ENCODE measurements at places on chromosomes 3 and 15. TPM values are rescaled to one million over a fixed set of nuclear protein-coding genes. Genes with fewer than 3 reads are reported as not detected.
A peak's percentile ranks its signal among the peaks of the same experiment; 100 is the strongest.

- H3K36me3 ChIP-seq, result no peaks in the 10 kb centered on the region
- H3K4me3 ChIP-seq, result no peak overlapping the region
- H3K27ac ChIP-seq, result no peak overlapping the region
- H3K27me3 ChIP-seq, result no peaks in the 10 kb centered on the region
- H3K4me1 ChIP-seq, result no peaks in the 10 kb centered on the region
Observed at GRCh38 chr3:58656631-58657030, 9.9 kb downstream of the FAM3D start.

The DNAJC17 gene
- total RNA-seq, result 14.7 TPM

- no peak overlapping the region for H3K27ac ChIP-seq
- no peaks in the 10 kb centered on the region for H3K27me3 ChIP-seq
- no peaks in the 10 kb centered on the region for H3K36me3 ChIP-seq
- no peak overlapping the region for H3K4me3 ChIP-seq
- DNase-seq, result no peak
- H3K4me1 ChIP-seq, result no peaks in the 10 kb centered on the region
Observed at GRCh38 chr3:25856902-25857518, 67.1 kb downstream of the OXSM start.

The TUSC7 gene
- total RNA-seq, result not detected

GRCh38 chr15:97929456-97930229 is 30.9 kb upstream of the ARRDC4 start:
- no peaks in the 10 kb centered on the region for H3K4me1 ChIP-seq
- no peak overlapping the region for H3K4me3 ChIP-seq
- H3K27ac ChIP-seq, result no peak overlapping the region
- DNase-seq, result peak; percentile 17
- H3K36me3 ChIP-seq, result no peaks in the 10 kb centered on the region

The SCN11A gene
- 0.11 TPM for total RNA-seq

The CNOT10 gene
- 13.4 TPM for total RNA-seq

DNA sequence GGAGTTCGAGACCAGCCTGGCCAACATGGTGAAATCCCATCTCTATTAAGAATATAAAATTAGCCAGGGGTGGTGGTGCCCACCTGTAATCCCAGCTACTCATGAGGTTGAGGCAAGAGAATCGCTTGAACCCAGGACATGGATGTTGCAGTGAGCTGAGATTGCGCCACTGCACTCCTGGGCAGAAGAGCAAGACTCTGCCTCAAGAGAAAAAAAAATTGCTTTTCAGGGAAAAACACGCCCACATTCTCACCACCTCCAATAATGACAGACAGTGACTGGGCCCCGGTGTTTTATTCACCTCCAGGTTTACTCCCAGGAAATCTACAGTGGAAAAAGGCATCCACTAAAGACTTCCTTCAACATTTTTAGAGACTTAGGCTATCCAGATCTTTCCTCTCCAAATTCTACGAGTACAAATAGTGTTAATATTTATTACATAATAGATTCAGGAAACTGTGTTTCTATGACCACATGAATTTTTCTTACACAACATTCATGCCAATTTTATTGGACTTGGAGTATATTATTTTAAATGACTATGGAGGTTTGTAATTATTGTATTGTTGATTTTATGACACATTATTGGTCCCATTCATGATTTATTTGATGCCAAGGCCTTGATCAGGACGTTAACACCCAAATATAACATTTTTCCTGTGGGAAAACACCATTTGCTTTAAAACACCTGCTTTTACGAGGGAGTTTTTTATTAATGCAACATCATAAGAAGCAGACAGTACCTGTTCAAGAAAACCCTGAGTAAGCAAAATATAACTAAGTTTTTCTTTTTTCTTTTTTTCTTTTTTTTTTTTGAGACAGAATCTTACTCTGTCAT is 26.6 kb downstream of the IGF2BP2 start:
- no peaks in the 10 kb centered on the region for H3K27me3 ChIP-seq
- H3K27ac ChIP-seq, result no peak overlapping the region
- no peak overlapping the region for H3K4me3 ChIP-seq

DNA sequence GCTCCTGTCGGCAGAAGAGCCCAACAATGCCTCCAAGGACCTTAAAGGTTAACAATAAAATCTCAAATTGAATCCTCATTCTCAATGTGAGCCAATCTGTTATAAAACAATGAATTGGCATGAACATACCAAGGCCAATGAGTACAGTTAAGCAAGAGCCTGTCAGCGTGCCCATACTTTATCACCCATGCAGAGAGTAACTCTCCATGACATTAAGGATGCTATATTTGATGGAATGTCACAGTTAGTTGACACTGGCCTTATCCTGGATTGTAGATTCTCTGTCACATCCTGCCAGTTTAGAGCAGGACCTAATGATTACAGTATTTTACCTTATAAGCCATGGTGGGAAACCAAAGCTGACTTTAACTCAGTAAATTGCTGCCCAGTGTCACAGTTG is 335.4 kb upstream of the MDFIC2 start:
- H3K36me3 ChIP-seq, result no peaks in the 10 kb centered on the region
- no peak for DNase-seq
- no peaks in the 10 kb centered on the region for H3K27me3 ChIP-seq
- H3K4me1 ChIP-seq, result no peaks in the 10 kb centered on the region
- H3K27ac ChIP-seq, result no peak overlapping the region
- H3K4me3 ChIP-seq, result no peak overlapping the region

The MYL3 gene
- 6,841 TPM for total RNA-seq

The PAK6 gene
- 8.8 TPM for total RNA-seq

The PLSCR4 gene
- total RNA-seq, result 10.0 TPM

The NT5DC2 gene
- 52.3 TPM for total RNA-seq

The STRIT1 gene
- 1.2 TPM for total RNA-seq

DNA sequence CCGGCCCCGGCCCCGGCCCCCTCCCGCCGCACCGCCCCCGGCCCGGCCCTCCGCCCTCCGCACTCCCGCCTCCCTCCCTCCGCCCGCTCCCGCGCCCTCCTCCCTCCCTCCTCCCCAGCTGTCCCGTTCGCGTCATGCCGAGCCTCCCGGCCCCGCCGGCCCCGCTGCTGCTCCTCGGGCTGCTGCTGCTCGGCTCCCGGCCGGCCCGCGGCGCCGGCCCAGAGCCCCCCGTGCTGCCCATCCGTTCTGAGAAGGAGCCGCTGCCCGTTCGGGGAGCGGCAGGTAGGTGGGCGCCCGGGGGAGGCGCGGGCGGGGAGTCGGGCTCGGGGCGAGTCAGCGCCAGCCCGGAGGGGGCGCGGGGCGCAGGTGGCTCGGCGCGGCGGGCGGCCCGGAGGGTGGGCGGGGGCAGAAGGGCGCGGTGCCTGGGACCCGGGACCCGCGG is 352 bp downstream of the CHRD start:
- peaks cover 42% of the 10 kb centered on the region for H3K4me1 ChIP-seq
- H3K4me3 ChIP-seq, result peak overlapping the region; percentile 53
- no peaks in the 10 kb centered on the region for H3K36me3 ChIP-seq
- peaks cover 7% of the 10 kb centered on the region for H3K27me3 ChIP-seq

DNA sequence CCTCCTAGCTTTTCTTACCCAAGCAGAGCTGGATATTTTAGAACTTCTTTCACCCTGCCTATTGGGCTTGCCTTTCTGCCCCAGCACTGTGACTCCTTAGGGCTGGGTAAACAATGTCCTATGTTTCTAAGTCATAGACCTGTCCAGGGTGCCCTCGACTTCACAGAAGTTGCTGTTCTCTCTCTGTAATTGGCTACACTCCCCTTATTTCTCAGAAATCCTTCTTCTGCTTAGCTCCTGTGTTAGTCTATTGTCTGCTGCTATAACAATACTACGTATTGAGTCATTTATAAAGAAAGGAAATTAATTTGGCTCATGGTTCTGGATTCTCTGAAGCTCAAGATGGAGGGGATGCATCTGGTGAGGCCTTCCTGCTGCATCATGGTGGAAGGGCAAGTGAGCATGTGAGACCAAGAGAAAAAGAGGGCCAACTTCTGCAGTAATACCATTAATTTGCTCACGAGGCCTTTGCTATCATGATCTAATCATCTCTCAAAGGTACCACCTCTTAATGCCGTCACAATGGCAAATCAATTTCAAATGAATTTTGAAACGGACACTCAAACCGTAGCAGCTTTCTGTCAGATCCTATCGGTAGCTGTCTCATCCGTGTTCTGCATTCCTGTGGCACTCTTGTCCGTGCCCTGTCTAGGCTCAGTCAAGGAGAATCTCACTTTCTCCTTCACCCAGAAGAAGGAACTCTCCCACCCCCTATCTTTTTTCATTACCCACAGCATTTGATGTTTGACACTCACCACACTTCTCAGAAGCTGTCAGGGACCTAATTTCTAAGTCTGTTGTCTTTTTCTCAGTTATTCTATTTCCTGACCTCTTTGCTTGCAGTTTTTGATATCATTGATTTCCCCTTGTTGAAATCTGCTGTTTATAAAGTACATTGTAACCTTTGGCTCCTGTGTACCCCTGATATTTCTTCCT is 22.3 kb upstream of the GPR171 start:
- H3K4me3 ChIP-seq, result no peak overlapping the region
- H3K27ac ChIP-seq, result peak overlapping the region; percentile 9
- no peaks in the 10 kb centered on the region for H3K36me3 ChIP-seq
- DNase-seq, result no peak
- H3K27me3 ChIP-seq, result no peaks in the 10 kb centered on the region

The SCAANT1 gene
- not detected for total RNA-seq

- H3K27me3 ChIP-seq, result no peaks in the 10 kb centered on the region
- no peaks in the 10 kb centered on the region for H3K4me1 ChIP-seq
- H3K27ac ChIP-seq, result no peak overlapping the region
Observed at GRCh38 chr3:41190509-41191284, 8.6 kb upstream of the CTNNB1 start.

The ISL2 gene
- total RNA-seq, result not detected

The SMCO1 gene
- total RNA-seq, result 115 TPM

DNA sequence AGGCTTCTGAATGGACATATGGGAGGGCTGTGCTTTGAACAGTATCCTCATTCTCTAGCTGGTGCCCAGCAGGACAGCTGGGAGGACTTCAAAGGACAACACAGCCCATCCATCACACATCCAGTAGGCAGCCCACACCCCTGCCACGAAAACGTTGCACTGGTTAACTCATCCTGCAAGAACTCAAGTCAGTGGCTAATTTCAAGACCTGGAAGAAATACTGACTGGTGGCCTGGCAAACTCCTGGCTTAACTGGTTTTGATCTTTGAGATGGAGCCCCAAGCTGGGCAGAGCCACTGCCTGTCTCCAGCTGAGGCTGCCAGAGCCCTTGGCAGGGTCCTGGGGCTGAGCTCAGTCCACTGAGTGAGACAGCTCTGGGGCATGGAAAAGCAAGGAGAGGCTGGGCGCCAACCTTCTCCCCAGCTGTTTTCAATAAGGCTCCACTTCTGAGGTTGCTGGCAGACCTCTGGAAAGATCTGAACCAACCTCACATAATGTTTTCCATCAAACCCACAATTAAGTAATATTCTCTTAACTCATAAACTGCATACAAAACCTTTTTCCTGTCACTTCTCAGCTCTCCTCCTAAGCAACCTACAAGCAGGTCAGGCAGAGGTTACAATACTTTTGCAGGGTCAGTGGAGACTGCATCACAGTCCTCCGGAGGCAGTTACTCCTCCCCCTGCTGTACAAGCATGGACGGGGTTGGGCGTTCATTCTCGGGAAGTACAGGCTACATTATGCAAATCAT is 110.3 kb downstream of the MYLK start:
- no peaks in the 10 kb centered on the region for H3K27me3 ChIP-seq
- no peaks in the 10 kb centered on the region for H3K4me1 ChIP-seq
- H3K4me3 ChIP-seq, result no peak overlapping the region
- no peak for DNase-seq

DNA sequence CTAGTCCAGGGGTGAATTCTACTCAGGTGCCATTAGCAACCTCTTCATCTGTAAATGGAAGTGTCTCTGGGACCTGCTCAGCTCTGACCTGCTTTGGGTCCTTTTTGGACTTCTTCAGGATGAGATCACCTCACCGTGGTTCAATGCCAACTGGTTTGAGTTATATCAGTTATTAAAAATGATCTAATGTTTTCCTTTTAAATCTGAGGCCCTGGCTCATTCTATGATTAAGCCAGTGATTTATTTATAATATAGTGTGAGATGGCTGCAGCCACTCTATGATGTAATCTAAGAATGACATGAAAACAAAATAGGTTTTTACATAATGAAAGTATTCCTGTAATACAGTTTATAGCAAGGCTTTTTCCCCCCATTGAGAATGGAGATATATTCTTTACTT is 79.4 kb downstream of the LPP start:
- H3K27me3 ChIP-seq, result no peaks in the 10 kb centered on the region
- H3K4me1 ChIP-seq, result peaks cover 19% of the 10 kb centered on the region
- DNase-seq, result no peak
- no peak overlapping the region for H3K4me3 ChIP-seq

- H3K27me3 ChIP-seq, result no peaks in the 10 kb centered on the region
- no peak overlapping the region for H3K27ac ChIP-seq
- no peak overlapping the region for H3K4me3 ChIP-seq
- peaks cover 10% of the 10 kb centered on the region for H3K4me1 ChIP-seq
- H3K36me3 ChIP-seq, result no peaks in the 10 kb centered on the region
Observed at GRCh38 chr3:42733501-42734262, 31.1 kb upstream of the HHATL start.

DNA sequence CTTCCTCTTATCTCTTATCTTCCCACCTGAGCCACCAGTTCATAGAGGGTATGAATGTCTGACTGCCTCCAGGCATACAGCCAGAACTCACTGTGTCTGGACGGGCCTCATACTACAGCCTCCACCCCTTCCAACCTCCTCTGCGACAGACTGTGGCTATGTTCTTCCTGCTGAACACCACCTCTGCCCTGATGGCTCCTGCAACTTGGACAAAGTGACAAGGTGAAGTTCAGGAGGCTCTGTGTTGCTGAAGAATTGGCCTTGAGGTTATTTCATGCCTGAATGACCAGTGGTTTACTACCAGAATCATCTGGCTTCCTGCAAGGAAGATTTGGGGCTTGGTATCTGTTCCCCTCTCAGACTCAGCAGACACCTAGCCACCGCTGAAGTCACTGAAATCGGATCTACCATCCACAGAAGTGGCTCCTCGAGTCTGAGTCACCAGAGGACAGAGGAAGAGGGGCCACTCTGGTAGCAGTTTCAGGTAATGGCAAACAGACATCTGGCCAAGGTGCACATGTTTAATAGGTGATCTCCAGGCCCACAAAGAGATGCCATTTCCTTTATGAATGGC is 14.2 kb upstream of the ULK3 start:
- no peaks in the 10 kb centered on the region for H3K27me3 ChIP-seq
- no peak overlapping the region for H3K4me3 ChIP-seq
- peaks cover 37% of the 10 kb centered on the region for H3K4me1 ChIP-seq
- peaks cover 6% of the 10 kb centered on the region for H3K36me3 ChIP-seq
- no peak overlapping the region for H3K27ac ChIP-seq

- DNase-seq, result no peak
- no peaks in the 10 kb centered on the region for H3K36me3 ChIP-seq
- no peak overlapping the region for H3K4me3 ChIP-seq
- H3K4me1 ChIP-seq, result no peaks in the 10 kb centered on the region
- H3K27me3 ChIP-seq, result no peaks in the 10 kb centered on the region
Observed at GRCh38 chr3:118277814-118278213, 756.8 kb downstream of the IGSF11 start.

DNA sequence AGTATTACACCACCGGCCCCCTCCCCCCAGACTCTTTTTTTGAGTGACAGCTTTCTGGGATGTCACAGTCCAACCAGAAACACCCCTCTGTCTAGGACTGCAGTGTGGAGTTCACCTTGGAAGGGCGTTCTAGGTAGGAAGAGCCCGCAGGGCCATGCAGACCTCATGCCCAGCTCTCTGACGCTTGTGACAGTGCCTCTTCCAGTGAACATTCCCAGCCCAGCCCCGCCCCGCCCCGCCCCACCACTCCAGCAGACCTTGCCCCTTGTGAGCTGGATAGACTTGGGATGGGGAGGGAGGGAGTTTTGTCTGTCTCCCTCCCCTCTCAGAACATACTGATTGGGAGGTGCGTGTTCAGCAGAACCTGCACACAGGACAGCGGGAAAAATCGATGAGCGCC is 63.6 kb downstream of the AAGAB start:
- no peaks in the 10 kb centered on the region for H3K27me3 ChIP-seq
- peak overlapping the region; percentile 87 for H3K27ac ChIP-seq
- peaks cover 78% of the 10 kb centered on the region for H3K36me3 ChIP-seq
- DNase-seq, result no peak
- H3K4me1 ChIP-seq, result peaks cover 55% of the 10 kb centered on the region
- H3K4me3 ChIP-seq, result no peak overlapping the region

The ACP3 gene
- total RNA-seq, result 6.2 TPM
